Stimulated activated CD8-positive, alpha-beta memory T cell treated with anti-CD3 and anti-CD28 coated beads, Interleukin-4, amount 100 ng/mL, for 24 hours (primary cell): ENCODE measurements at places on chromosomes 4 and X.
A peak's percentile ranks its signal among the peaks of the same experiment; 100 is the strongest.

DNA sequence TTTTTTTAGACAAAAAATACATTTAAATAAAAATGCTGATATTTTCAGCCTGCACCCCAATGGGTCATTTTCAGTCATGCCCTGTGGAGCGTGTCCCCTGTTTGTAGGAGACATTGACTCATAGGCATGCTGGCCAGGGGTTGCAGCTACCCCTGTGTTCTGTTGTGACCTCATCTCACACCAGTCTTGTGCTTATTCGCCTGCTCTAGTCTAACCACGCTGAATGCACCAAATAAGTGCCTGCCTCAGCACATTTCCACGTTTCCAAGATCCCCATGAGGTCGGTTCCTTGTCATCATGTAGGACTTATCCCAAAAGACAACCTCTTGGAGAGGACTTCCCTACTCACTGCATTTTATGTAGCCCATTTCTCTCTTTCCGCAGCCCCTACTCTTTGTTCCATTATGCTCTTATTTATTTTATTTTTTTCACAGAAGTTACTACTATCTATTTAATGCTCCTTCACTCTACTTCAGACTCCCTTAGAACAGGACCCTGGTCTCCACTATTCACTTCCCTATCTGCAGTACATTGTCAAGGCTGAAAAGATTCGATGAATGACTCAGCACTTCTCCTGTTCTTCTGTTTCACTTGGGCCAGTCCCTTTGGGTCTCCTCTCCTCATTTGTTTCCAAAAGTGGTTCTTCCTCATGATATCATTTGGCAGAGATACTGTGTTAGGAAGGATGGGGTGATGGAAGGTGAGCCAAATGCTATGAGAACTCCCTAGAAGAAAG is 109.7 kb downstream of the MSL3 start:
- no peak for DNase-seq

- no peak for DNase-seq
Measured at GRCh38 chrX:10099411-10099810, 57.4 kb upstream of the CLCN4 start.

DNA sequence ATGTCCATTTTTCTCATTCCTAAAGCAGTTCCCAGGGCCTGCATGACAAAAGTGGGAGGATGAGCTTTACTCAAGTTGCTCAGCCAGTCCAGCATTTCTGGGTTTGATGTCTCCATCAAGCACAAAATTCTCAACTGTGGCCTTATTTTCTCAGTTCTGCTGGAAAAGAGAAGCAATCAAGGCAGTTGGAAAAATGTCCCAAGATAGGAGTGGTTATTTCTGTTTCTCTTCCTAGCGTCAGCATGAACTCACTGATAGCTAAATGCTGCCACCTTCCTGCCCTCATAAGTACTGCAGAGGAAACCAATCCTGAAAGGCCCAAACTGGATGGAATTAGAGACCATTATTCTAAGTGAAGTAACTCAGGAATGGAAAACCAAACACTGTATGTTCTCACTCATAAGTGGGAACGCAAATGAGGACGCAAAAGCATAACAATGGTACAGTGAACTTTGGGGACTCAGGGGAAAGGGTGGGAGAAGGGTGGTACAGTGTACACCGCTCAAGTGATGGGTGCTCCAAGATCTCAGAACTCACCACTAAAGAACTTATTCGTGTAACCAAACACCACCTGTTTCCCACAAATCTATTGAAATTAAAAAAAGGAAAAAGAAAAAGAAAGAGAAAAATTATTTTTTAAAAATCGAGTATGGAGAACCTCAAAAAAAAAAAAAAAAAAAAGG is 29.6 kb downstream of the ADH7 start:
- peak; percentile 30 for DNase-seq

DNA sequence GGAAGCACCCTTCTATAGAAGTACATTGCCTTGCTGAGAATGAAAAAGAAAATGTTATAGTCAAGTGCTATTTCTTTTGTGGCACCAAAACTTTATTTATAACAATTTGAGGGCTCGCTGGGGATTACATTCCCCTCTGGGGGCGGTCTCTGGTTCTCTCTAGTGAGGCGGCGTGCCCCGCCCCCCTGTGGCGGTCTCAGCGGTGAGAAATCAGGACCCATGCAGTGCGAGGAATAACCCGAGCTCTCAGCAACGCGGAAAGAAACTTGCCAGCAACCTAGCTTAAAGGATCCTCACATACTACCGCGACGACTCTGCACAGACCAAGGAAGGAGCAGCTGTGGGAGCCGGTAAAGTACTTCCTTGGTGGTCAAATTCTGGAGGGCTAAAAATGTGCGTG is 83.4 kb upstream of the SHISA3 start:
- no peak for DNase-seq

GRCh38 chr4:81521708-81522107 is 50.0 kb upstream of the RASGEF1B start:
- DNase-seq, result no peak
